ENCODE measurements at places on chromosomes 3 and 15.

- DNase-seq = no peak
Observed at GRCh38 chr3:50139718-50140423, 15.3 kb upstream of the SEMA3F start.

GRCh38 chr3:188439080-188439479 lies 285.1 kb downstream of the LPP start:
- no peak for DNase-seq

GRCh38 chr3:18657858-18658820 lies 233.0 kb upstream of the SATB1 start:
- no peak for DNase-seq

DNA sequence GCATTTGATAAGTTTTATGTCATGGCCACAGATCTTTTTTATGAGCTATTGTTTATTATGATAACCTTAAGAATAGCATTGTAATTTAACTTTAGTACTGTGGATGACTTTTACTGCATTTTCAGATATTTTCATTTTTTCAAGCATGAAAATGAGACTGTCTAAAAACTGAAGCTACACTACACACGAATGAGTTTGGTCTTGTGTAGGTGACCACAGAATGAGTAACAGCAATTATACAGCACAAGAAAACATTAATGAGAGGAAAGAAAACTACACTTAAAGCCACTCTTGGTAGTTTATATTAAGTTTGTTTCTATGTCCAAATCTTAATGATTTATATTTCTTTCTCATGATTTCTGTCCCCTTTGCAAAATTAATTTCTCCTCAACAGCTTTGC lies 809.2 kb downstream of the NAALADL2 start:
- no peak for DNase-seq

DNA sequence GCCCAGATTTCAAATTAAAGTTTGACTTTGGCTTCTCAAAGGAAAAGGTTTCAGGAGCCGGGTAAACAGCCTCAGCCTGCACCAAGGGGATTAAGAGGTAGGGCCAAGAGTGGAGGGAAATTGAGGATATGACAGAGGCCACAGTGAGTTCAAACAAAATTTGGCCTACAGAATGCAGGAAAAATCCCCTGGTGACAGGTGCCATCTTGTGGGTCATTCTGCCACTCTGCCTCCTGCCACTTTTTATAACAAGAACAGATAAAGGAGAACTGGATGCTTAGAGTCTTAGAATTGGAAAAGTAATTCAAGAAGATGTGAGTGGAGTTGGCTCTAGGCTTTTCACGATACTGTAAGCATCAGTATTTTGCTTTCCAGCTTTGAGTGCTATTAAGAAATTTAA lies 253.2 kb downstream of the NR2F2 start:
- DNase-seq = no peak

DNA sequence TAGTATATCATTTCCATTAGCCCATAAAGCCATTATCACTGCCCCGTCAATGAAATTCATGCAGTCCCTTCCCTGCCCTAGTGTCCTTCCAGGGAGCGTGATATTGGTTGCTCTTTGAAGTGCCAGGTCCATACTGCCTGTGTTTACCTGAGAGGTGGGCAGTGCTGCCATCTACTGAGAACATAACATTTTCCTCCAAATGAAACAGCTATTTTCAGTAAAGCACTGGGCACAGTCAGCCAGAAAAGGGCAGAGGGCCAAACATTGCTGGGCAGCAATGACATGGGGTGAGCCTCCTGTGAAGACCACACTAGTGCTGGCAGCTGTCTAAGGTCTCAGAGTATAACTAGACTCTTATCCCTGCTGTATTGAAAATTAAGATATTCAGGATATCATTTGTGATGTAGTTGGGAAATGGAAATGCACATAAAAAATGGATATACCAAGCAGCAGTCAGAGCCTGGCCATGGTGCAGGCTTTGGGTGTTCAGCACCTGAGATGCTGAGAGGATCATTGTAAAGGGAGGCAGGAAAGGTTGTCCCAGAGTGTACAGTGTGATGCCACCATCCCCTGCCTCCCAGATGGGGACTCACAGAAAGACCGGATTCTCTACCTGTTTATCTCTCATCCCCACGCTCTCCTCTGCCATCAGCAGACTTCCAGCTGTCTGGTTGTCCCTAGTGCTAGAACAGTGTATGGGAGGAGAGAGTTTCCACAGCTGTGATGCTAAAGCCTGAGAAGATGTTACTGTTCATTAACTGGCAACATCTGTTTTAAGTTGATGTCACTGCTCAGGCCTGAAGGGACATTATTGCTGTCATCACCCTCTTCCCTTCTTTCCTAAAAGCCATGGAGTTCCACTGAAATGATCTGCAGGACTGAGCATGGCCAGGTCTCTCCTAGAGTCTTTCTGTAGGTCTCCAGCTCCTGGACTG lies 108.8 kb downstream of the ARNT2 start:
- DNase-seq = no peak

- no peak for DNase-seq
Observed at GRCh38 chr3:49158792-49159191, 7.3 kb downstream of the CCDC71 start.

- no peak for DNase-seq
Observed at GRCh38 chr3:37074178-37074577, 80.9 kb downstream of the MLH1 start.

All from posterior cingulate gyrus (tissue), 11 donors.